CD4-positive, alpha-beta T cell (primary cell): ENCODE measurements at places on chromosomes 6 and 20. TPM values are rescaled to one million over a fixed set of nuclear protein-coding genes. Genes with fewer than 3 reads are reported as not detected.

Gene TTK
- 0.60 TPM for total RNA-seq

Gene ANKRD6
- 4.8 TPM for total RNA-seq

Gene KHDC3L
- not detected for total RNA-seq

Gene TSHZ2
- 26.1 TPM for total RNA-seq

Gene VGLL2
- not detected for total RNA-seq

Gene RIN2
- 0.17 TPM for total RNA-seq

Gene SYNDIG1
- not detected for total RNA-seq

Gene FOXA2
- not detected for total RNA-seq

Gene DUSP15
- not detected for total RNA-seq

Gene PTK6
- 0.22 TPM for total RNA-seq

Gene HECA
- total RNA-seq = 203 TPM

Gene CST2
- total RNA-seq = not detected

Gene PRSS35
- total RNA-seq = not detected

Gene ALDH8A1
- total RNA-seq = 1.6 TPM

Gene TBX18
- not detected for total RNA-seq

Gene CD93
- 1.1 TPM for total RNA-seq

Gene ZKSCAN4
- total RNA-seq = 1.6 TPM

Gene SLC32A1
- not detected for total RNA-seq

Gene TUBB1
- 0.17 TPM for total RNA-seq

Gene THEMIS
- total RNA-seq = 25.0 TPM

Gene PRL
- total RNA-seq = not detected

Gene ULBP3
- total RNA-seq = not detected

Gene MMS22L
- 5.8 TPM for total RNA-seq

Gene PM20D2
- 5.3 TPM for total RNA-seq

Gene LST1
- total RNA-seq = 8.9 TPM

Gene DYNLRB1
- total RNA-seq = 38.3 TPM

Gene ANKRD66
- total RNA-seq = not detected

Gene OXT
- total RNA-seq = 1.1 TPM

Gene BANF2
- total RNA-seq = not detected

Gene CALHM4
- total RNA-seq = not detected
